ENCODE measurements at places on chromosomes 12 and 14.

- DNase-seq = no peak
Measured at GRCh38 chr12:56288705-56289387, 11.3 kb downstream of the CS start.

GRCh38 chr14:72790887-72791566 lies 102.9 kb downstream of the DPF3 start:
- no peak for DNase-seq

DNA sequence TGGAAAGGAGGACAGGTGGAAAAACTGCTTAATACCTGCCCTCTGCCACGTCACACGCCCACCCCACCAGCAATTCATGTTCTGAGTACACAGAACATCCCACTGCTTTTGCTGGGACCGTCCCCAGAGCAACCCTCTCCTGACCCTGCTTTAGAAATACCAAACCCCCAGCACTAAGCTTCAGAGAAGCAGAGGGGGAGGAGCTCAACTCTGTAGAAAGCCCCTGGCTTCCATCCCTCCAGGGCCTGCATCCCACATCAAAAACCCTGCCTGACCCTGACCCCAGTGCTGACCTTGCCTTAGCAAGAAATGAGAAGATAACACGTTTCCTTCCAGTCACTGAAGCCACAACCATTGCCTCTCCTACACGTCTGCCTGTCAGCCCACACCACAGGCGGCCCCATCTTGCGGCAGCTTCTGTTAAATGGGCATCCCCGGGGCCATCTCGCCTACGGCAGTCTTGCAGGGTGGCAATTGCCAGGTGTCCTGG lies 19.7 kb downstream of the VDR start:
- DNase-seq = no peak

DNA sequence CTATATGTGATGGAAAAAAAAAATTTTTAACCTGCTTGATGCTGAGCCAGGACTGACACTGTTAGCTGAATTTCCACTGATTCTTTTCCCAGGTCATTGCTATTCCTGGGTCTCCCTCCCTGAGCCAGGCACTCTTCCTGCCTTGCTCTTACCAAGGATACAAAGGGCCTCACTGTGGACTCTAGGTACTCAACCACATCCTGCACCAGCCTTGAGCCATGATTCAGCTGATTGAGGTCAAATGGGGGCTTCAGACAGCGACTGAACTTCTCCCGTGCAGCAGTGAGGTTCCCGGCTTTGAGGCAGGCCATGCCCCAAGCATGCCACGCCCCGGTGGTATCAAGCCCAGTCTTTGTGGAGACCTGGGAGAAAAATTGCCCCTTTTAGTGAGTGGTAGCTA lies 54.3 kb downstream of the ZFYVE26 start:
- no peak for DNase-seq

DNA sequence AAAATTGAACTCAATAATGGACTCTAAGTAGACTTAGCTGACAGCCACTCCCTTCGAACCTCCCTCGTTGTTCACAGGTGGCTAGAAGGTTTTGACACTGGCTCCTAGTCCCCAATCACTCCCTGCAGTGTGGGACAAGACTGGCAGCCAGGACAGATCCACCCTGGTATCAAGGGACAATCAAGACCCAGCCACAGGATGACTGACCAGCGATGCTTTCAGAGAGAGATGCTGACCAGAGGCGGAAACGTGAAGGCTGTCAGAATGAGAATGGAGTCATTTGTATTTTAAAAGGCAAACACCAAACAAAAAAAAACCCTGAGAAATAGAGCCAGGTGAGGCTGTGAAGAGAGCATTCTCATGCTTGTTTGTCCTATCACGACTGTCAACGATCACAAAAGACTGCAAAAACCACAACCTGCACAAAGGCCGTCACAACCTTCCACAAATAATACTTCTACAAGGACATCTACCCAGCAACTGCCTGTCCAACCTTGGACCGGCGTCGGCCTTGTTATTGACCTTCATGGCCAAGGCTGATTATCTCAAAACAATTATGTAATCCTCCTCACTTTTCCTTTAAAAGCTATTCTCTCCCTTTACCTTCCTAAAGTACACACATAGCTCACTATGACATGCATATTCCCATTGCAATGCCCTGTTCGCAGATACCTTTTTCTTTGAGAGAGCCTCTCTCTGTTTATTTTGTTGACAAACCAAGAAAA lies 13.2 kb downstream of the EIF5 start:
- DNase-seq = no peak

DNA sequence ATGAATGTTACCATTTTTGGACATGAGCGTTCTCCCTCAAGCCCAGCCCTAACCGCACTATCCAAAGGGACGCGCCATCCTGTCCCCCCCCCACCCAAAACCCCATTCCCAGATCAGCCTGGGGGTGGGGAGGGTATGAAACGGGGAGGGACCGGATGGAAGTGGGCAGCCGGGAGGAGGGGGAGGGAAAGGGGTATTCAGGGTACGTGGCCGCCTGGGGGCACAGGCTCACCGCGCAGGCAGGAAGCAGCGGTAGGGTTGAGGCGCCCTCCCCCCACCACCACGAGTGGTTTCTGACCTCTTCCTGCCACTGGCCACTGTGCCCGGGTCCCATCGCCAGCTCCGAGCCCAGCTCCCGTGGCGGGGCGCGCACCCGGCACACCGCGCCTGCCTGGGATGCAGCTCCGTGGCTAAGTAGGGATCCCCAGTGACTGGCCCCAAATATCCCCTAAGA lies 1.4 kb downstream of the ACTN1 start:
- DNase-seq = peak; percentile 40

DNA sequence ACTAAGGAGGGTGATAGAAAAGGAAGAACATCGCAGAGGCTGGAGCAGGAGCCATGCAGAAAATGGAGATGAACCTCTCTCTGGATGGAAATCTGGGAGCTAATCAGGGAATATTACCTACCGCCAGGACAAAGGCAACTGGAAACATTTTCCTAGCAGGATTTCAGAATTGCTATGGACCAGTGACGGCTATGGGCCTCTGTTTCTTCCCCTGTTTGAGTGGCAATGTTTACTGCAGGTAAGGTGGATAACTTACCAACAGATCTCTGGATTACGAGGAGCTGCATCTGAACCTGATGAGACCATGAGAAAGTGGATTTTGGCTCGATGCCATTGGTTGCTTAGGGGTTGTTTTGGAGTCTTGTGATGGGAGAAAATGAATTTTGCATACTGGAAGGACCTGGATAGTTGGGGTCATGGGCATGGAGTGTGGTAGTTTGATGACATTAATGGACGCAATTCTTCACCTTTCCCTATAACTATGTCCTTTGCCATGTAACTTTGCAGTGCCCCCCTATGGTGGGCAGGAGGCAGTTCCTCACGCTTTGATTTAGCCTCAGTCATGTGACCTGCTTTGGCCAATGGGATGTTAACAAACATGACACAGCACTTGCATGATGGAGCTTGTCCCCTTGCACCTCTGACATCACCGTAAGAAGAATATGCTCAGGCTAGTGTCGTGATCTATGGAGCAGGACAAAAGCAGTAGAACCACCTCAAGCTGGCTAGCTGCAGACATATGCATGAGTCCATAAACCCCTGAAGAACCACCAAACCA lies 51.1 kb downstream of the CALM1 start:
- DNase-seq = no peak

GRCh38 chr14:68590201-68590522 lies 202.7 kb downstream of the ZFP36L1 start:
- no peak for DNase-seq

GRCh38 chr14:33210311-33210710 lies 271.6 kb downstream of the NPAS3 start:
- DNase-seq = no peak

DNA sequence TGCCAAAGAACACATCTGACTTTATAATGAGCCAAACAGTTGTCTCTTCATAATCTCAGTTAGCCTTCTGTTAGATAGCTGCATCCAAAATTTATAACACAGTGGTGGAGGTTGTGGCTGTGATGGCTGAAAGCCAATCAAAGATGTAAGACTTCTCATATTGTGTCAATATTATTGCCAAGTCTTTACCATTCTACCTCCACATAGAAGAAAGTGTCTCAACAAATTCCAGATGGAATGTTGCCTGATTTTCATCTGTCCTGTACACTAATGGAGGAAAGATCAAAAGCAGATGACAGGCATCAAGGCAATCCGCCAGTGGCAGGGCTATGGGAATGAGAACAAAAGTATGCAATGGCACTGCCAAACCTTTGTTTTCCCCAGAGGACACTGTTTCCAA lies 813.1 kb upstream of the NOVA1 start:
- DNase-seq = no peak

All from omental fat pad (tissue), 4 donors.